ENCODE measurements at places on chromosomes 2 and 18.

DNA sequence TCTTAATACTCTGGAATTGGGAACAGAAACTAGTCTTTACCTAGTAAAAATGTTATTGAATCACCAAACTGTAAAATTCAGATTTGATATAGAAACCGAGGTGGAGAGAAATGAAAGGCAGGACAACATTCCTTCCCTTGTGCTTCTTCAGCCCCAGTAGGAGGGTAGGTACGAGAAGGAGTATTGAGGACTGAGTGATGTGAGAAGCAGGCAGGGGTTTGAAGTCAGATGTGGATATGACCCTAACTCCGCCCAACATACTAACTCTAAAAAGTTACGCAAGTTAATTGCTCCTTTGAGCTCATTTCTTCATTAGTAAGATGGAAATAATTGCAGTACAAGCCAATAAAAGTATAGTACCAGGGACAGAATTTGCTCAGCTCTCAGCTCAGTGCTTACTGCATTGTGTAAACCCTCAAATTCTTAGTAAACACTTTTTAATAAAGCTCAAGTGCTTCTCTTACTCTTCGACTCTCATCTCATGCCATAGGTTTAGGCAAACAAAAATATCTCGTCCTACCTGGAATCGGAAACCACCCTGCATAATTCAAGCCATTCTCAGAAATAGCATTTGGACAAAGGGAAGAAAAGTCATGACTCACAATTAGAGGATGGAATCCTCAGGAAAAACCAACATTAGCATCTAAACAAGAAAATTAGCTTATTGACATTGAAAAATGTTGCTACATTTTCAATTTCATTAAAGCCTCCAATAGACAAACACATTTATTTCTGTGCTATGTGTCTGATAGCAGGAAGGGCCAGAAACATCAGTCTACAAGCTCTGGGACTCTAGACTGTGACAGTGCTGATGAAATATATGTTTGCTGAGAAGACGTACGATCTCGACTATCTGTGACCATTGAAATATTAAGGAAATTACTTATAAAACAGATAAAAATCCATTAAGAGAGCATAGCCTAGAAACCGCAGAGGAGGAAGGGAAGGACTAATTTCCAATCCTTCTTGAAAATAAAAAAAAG lies 161.3 kb downstream of the HNMT start:
- no peaks in the 10 kb centered on the region for H3K27me3 ChIP-seq
- H3K27ac ChIP-seq, result no peak overlapping the region
- no peak for DNase-seq

GRCh38 chr2:98234776-98235175 lies 111.5 kb upstream of the CNGA3 start:
- H3K27me3 ChIP-seq, result no peaks in the 10 kb centered on the region
- H3K4me3 ChIP-seq, result no peak overlapping the region
- H3K36me3 ChIP-seq, result no peaks in the 10 kb centered on the region
- no peak for DNase-seq

DNA sequence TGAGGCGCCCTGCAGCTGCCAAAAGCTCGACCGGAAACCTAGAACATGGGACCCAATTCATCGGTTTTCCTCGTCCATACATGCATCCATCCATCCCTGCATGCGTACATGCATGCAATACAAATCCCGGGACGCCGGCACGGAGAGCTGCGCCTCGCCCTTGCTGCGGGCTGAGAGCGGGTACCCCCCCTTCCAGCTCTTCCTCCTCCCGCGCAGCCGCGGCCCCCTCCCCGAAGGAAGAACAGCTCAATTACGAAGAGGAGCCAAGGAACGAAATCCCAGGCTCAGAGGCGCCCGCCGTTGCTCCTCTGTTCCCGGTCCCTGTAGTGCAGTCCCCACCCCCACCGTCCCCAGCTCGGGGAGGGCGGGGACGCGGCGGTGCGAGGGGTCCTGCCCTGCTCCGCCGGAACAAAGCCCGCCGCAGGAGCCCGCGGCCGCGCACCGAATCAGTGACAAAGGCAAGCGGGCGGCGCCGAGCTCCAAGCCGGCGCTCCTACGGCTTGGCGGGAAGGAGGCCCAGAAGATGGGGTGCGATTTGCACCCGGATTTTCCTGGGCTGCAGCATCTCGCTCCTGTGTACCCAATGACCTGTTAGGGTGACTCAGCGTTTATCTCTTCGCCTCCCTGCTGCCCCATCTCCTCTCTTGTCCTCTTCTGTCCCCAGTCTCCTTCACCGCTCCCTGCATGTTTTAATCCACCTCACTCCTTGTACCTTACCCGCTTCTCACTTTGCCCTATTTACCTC lies 8.9 kb upstream of the POU3F3 start:
- DNase-seq, result no peak
- no peak overlapping the region for H3K4me3 ChIP-seq
- H3K27ac ChIP-seq, result no peak overlapping the region
- no peaks in the 10 kb centered on the region for H3K36me3 ChIP-seq
- H3K27me3 ChIP-seq, result peaks cover 44% of the 10 kb centered on the region

DNA sequence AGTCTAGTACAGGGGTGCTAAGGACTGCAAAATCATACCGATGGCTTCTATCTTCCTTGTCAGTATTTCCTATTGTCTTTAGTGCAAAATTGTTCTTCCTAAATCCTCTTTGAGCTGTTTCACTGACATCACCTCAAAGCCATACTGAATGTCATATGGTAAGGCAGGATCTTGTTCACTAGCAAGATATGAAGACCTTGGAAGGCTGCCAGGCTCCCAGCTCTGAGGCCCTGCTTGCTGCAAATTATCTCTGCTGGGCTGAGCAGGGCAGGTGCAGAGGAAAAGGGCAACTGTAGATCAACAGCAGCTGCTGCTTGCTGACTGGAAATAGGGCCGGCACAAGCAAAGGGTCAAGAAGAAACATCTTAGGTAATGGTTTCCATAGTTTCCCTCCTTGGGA lies 58.2 kb downstream of the PMAIP1 start:
- no peaks in the 10 kb centered on the region for H3K27me3 ChIP-seq
- H3K4me3 ChIP-seq, result no peak overlapping the region
- no peaks in the 10 kb centered on the region for H3K36me3 ChIP-seq
- no peaks in the 10 kb centered on the region for H3K4me1 ChIP-seq
- H3K27ac ChIP-seq, result no peak overlapping the region
- DNase-seq, result no peak

DNA sequence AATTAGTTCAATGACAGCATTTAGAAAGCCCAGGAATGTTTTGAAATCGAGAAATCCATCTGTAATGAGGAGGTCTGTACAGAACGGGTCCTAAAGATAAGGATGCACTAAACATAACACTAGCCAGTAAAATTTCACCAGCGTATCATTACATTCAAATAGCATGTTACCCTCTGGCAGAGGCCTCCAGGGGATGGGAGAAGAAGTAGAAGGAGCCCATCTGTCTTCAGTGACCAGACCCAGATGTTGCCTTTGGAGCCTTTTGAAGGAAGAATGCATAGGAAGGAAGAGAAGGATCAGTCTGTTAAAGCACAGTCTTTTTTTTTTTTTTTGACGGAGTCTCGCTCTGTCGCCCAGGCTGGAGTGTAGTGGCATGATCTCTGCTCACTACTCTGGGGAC lies 86.1 kb upstream of the BCL2L11 start:
- H3K27ac ChIP-seq, result no peak overlapping the region
- no peak for DNase-seq
- H3K36me3 ChIP-seq, result no peaks in the 10 kb centered on the region
- H3K4me3 ChIP-seq, result no peak overlapping the region
- H3K4me1 ChIP-seq, result no peaks in the 10 kb centered on the region
- no peaks in the 10 kb centered on the region for H3K27me3 ChIP-seq

GRCh38 chr2:202270487-202270886 lies 4.9 kb downstream of the NOP58 start:
- no peak for DNase-seq
- no peak overlapping the region for H3K27ac ChIP-seq
- peaks cover 5% of the 10 kb centered on the region for H3K36me3 ChIP-seq

GRCh38 chr2:239954166-239955086 lies 70.7 kb downstream of the NDUFA10 start:
- peaks cover 8% of the 10 kb centered on the region for H3K36me3 ChIP-seq
- H3K4me1 ChIP-seq, result no peaks in the 10 kb centered on the region
- no peaks in the 10 kb centered on the region for H3K27me3 ChIP-seq
- H3K27ac ChIP-seq, result no peak overlapping the region

DNA sequence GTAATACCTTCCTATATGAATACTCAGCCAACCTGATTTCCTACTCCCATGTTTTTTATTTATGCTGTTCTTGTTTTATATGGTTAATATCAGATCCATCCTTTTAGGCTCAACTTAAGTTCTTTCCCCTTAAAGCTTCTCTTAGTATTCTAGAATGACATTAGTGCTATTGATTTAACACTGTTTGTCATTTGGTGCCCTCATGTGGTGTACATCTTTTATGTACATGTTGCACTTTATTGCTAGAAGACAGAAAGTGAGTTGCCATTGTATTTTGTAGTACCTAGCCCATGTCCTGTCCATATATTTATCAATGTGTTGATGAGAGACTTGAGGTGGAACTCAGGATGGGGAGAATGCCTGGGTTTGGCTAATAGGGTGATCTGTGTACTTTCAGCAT lies 2.5 kb downstream of the HTRA2 start:
- H3K4me3 ChIP-seq, result no peak overlapping the region
- peaks cover 22% of the 10 kb centered on the region for H3K4me1 ChIP-seq
- no peak overlapping the region for H3K27ac ChIP-seq
- peaks cover 10% of the 10 kb centered on the region for H3K36me3 ChIP-seq

DNA sequence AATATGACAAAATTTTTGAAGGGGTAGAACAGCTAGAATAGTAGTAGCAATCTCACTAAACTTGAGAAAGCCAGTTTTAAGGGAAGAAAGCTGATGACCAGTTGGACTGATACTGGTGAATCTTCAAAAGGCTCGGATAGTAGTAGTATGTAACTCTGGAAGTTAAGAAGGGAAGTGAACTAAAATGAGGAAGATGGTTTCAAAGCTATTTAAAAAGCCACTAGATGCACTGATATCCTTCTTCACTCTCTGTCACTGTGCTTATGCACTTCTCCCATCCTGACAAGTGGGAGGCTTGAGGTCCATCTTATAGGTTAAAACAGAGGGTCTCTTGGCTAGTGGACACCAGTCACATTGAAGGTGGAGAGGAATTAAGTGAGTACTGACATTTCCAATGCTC lies 141.1 kb downstream of the NCOA1 start:
- no peak overlapping the region for H3K27ac ChIP-seq
- no peak overlapping the region for H3K4me3 ChIP-seq
- H3K27me3 ChIP-seq, result no peaks in the 10 kb centered on the region

DNA sequence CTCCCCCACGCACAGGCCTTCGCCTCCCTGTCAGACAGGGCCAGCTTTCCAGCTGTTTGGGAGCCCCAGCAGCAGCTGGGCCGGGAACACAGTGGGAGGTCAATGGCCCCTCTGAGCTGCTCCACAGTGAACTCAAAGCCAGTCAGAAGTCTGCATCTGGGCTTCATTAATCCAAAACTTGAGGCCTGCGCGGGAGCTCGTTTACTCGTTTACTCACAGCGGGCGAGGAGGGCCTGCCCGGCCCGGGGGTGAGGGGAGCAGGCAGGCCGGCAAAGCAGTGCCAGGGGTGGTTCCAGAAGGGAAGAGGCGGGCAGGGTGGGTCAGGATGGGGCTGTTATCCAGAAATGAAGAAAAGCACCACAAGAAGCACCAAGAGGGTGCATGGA lies 36.8 kb upstream of the SEMA4C start:
- DNase-seq, result no peak
- peaks cover 2% of the 10 kb centered on the region for H3K4me1 ChIP-seq
- H3K27ac ChIP-seq, result no peak overlapping the region
- H3K36me3 ChIP-seq, result no peaks in the 10 kb centered on the region
- no peaks in the 10 kb centered on the region for H3K27me3 ChIP-seq

DNA sequence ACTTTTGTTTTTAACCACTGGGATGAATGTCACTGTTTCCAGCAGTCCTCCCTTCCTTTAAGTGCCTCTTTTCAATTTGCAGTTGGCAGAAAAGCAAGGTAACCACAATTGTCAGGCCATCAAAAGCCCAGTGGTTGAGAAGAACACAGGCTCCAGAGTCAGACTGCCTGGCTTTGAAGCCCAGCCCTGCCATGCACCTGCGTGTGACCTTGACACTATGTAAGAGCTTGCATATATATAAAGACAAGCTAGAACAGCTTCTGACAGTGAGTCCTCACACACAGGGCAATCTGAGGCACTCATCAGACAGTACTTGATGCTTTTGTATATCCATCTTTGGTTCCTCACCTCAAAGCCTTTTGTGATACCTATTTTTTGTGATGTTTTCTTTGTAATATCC lies 11.0 kb downstream of the CCBE1 start:
- no peak overlapping the region for H3K27ac ChIP-seq
- no peak for DNase-seq
- H3K4me3 ChIP-seq, result no peak overlapping the region

DNA sequence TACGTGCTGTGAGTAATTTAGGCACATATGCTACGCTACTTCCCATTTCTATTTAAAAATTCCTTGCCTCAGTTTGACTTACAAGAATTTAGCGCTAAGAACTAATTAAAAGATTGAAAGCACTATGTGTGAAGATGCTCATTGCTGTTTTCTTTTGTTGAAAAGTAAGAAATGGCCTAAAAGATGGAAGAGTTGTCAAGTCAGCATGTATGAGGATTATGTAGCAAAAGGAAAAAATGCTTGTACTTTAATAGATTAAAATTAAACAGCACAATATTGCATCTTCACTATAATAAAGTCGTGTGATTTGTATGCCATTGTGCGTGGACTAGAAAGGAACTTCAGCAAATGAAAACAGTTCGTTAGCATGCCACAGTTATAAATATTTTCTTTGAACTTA lies 77.0 kb downstream of the COX7A2L start:
- no peaks in the 10 kb centered on the region for H3K27me3 ChIP-seq
- DNase-seq, result no peak
- H3K27ac ChIP-seq, result no peak overlapping the region
- H3K4me1 ChIP-seq, result no peaks in the 10 kb centered on the region
- H3K36me3 ChIP-seq, result peaks cover 39% of the 10 kb centered on the region
- H3K4me3 ChIP-seq, result no peak overlapping the region

GRCh38 chr2:96700086-96700485 lies 39.8 kb downstream of the LMAN2L start:
- H3K27ac ChIP-seq, result no peak overlapping the region
- H3K4me1 ChIP-seq, result no peaks in the 10 kb centered on the region
- DNase-seq, result no peak
- H3K36me3 ChIP-seq, result peaks cover 4% of the 10 kb centered on the region
- no peak overlapping the region for H3K4me3 ChIP-seq
- no peaks in the 10 kb centered on the region for H3K27me3 ChIP-seq

Measured in effector memory CD4-positive, alpha-beta T cell (primary cell).